ENCODE measurements at places on chromosomes 1 and 21. TPM values are rescaled to one million over a fixed set of nuclear protein-coding genes. Genes with fewer than 3 reads are reported as not detected.
A peak's percentile ranks its signal among the peaks of the same experiment; 100 is the strongest.

DNA sequence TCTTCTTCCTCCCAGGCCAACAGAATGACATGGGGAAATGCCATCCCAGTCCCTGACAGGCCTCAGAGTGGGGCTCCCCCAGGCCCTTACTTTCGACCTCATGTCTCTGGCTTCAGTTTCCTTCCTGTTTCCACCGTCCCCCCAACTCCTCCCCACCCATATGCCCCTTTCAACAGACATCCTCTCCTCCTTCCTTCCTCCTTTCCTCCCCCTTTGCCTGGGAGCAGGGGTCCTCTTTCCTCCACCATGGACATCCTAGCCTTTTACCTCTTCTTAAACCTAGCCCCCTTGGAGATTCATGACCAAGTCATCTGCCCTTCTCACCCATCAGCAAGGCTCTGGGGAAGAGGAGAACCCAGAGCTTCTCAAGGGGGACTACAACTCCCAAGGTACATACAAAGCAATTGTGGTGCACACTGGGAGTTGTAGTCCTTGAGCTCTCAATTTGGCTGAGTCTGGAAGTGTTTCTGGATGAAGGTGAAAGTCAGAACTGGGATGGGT is 4.0 kb downstream of the ZBTB7B start:
- no peak for DNase-seq

DNA sequence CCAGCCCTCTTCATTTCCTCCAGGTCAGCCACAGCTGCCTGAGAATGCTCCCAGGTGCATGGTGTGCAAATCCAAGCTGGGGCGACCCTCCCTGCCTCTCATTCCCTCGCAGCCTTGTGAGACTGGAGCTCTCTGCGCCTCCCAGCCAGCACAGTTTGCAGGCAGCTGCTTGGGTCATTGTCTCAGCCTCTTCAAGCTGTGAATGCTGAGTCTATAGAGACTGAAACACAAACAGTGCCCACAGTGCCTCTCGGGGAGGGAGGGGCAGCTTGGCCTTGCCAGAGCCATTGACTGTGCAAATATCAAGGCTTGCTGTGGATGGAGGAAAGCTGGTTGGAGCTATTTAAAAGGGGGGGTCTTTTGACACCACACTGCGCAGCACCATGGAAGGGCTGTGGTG is 10.6 kb downstream of the PLXNA2 start:
- DNase-seq = peak; percentile 77

GRCh38 chr1:187871177-187871845 is 1042.6 kb downstream of the PLA2G4A start:
- no peak for DNase-seq

- no peak for DNase-seq
Observed at GRCh38 chr1:2346691-2347408, 44.5 kb downstream of the MORN1 start.

DNA sequence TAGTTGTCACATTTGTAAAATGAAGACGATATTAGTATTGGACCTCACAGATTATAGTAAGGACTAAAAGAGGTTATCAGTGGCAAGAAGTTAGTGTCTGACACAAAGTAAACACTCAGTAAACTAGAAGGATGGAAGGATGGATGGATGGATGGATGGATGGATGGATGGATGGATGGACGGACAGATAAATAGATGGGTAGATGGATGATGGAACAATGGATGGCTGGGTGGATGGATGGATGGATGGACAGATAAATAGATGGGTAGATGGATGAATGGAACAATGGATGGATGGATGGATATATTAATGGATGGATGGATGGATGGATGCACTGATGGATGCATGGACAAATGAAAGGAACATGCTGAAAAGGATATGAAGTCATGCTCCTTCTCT is 22.3 kb upstream of the KAZN start:
- DNase-seq = no peak

DNA sequence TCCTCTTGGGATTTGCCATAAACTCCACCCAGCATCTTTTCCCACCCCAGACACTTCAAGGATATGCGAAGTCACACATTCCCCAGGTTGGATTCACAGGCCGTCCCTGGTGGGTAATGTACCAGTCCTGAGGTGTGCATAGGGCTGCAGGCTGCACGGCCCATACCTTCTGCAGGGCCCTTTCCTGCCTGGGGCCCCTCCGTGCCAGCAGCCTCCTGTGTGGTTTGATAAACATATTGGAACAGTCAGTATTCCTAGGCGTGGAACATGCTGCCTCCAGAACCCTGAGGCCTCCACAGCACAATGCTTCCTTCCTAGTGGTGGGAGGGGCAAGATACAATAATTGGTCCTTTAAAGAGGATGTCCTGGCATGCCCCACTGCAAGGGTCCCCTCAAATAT is 26.6 kb downstream of the IL10RB start:
- no peak for DNase-seq

DNA sequence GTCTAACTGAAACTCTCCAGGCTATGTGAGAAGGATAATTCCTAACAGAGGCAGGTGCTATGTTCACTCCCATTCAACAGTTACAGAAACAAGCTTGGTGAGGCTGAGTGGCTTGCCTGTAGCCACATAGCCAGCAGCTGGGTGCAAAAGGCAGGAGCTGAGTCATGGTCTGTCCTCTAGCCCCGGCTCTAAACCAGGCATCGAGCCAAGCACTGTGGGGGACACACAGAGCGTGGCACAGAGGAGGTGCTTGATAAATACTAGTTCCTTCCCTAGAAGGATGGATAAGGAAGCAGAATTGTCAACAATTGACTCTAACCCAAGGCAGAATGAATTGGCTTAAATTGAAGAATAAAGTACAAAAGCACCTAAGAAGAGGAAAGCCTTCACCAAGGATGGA is 10.4 kb upstream of the KCNA2 start:
- DNase-seq = no peak

DNA sequence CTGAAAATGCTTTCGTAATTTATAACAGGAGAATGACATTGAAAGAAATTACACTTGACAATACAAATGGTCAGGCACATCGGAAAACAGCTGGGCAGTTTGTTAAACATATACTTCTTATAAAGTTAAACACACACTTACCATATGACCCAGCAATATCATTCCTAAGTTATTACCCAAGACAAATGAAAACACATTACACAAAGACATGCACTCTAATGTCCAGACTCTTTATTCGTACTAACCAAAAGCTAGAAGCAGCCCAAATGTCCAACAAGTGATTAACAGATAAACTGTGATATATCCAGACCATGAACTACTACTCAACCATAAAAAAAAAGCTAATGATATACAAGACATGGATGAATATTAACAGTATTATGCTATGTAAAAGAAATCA is 8.5 kb downstream of the AKT3 start:
- no peak for DNase-seq

DNA sequence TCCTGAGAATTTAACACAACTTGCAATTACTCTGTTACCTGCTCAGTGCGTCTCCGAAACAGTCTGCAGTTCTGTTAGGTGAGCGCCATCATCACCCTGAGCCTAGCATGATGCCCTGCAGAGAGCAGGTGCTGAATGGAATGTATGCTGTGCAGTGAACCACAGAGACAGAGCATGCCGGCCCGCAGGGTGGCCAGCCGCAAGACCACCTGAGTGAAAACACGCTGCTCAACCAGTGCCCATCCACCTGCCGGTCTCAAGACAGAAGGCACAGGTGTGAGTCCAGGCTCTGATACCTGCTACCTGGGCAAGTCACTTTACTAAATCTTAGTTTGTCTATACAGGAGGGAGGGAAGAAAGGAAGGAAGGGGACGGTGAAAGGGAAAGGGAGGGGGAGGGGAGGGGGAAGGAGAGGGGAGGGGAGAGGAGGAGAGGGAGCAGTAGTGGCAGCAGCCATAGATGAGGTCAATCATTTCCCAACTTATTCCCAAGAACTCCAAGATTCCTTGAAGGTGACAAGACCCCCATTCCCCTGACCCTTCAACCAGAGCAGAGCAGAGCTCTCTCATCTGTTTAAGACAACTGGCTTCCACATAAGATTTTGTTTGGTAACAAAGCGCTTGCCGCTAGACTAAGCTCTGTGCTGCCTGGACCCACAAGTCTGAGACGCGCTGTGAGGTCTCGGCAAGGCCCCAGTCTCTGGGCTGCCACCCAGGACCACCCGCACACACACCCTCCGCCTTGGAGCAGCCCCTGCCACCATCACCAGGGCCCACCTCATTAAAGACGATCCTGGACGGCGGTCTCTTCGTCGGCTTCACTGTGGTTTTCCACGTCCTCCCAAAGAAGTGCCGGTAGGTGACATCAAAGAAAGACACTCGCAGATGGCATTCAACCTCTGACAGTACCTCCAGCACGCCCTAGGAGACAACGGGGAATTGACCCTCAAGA is 14.5 kb downstream of the NPHP4 start:
- DNase-seq = peak; percentile 28

DNA sequence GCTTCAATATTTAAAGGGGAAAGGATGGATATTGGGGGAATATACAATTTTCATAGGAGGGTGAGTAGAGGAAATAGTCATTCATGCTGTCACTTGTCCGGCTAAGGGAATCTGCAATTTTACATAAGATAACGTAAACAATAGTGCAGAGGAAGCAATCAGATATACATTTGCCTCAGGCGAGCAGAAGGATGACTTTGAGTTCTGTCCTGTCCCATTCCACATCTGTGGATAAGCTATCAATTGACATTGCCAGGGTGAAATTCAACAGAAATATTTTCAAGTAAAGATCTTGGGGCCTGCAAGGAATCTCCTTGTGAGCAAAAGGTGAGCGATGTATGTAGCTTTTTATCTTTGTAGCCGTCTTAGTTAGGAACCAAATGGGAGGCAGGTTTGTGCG is 32.6 kb downstream of the EVA1C start:
- no peak for DNase-seq

RNF220 gene
- 115 TPM for total RNA-seq

BCL2L15 gene
- 0.53 TPM for total RNA-seq

NBPF4 gene
- total RNA-seq = not detected

Measured in H9 (cell line).